T-cell (primary cell): ENCODE measurements at places on chromosomes 4 and X.

DNA sequence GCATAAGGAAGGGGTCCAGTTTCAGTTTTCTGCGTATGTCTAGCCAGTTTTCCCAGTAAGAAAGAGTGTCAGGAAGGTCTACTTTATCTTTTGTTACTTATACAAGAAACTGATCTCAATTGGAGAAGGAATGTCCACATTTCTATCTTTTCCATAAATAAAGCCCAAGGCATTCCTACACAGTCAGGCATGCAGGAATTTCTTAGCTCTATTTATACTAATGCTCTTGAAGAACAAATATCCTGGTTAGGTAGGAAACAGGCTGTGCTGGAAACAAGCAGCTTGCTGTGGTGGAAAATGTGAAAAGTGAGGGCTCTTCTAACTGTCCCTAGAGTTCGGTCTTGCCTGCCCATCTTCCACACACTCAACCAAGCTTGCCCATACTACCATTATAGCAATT lies 37.9 kb upstream of the PITX2 start:
- no peak overlapping the region for H3K4me3 ChIP-seq
- H3K27ac ChIP-seq: no peak overlapping the region
- peaks cover under 1% of the 10 kb centered on the region for H3K27me3 ChIP-seq
- no peaks in the 10 kb centered on the region for H3K4me1 ChIP-seq
- no peak for DNase-seq
- H3K36me3 ChIP-seq: no peaks in the 10 kb centered on the region

DNA sequence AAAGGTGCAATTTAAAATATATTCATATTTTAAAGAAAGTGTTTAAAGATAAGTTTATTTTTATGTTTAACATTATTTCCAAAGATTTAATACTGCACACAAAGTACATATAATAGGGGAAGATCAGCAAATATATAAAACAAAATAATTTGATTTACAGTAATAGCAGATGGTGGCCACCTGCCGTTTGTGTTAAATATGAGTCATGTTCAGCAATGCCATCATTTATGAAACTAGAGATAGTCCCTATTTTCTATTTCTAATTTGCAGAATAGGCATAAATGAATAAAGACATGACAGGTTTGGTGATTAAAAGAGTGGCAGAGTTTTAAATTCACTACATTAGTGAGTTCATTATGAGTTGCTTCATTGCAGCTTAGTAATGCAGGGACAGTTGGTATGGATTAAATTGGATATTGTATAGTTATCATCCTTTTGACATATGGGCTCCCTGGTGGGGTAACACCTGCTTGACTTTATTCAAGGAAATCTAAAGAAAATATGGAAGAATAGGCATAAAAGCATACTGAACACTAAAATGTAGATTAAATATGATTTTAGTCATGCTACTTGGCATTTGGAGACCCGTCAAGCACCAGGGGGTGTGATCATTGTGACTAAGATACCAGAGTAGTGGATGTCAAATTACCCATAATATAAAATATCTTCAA lies 78.8 kb upstream of the BANK1 start:
- H3K27me3 ChIP-seq: peaks cover 2% of the 10 kb centered on the region
- no peak overlapping the region for H3K27ac ChIP-seq
- H3K36me3 ChIP-seq: no peaks in the 10 kb centered on the region
- no peaks in the 10 kb centered on the region for H3K4me1 ChIP-seq
- H3K4me3 ChIP-seq: no peak overlapping the region

DNA sequence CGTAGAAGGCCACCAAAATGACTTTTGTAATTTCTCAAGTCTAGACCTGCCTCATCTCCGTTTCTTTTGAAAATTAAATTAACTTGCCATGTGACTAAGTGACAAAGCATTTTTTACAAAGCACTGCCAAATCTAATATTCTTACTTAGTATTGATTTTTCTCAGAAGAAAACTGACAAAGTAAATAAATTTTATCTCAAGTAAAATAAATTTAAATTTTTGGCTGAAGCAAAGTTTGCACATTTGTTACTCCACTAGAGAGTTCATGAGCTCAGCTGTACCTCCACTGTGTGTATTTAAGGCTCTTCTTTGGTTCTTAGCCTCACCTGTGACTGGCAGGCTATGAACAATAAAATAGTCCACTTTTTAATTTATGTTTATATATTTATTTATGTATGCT lies 441.1 kb upstream of the PCDH10 start:
- DNase-seq: no peak
- no peak overlapping the region for H3K4me3 ChIP-seq
- H3K27ac ChIP-seq: no peak overlapping the region
- H3K27me3 ChIP-seq: no peaks in the 10 kb centered on the region
- H3K4me1 ChIP-seq: no peaks in the 10 kb centered on the region

GRCh38 chrX:129714581-129714980 lies 24.2 kb upstream of the XPNPEP2 start:
- H3K27me3 ChIP-seq: no peaks in the 10 kb centered on the region
- no peaks in the 10 kb centered on the region for H3K36me3 ChIP-seq
- H3K4me1 ChIP-seq: no peaks in the 10 kb centered on the region
- no peak for DNase-seq

- no peak overlapping the region for H3K4me3 ChIP-seq
- no peaks in the 10 kb centered on the region for H3K36me3 ChIP-seq
- DNase-seq: no peak
- H3K4me1 ChIP-seq: no peaks in the 10 kb centered on the region
Measured at GRCh38 chr4:16521156-16521915, 295.1 kb upstream of the TAPT1 start.

DNA sequence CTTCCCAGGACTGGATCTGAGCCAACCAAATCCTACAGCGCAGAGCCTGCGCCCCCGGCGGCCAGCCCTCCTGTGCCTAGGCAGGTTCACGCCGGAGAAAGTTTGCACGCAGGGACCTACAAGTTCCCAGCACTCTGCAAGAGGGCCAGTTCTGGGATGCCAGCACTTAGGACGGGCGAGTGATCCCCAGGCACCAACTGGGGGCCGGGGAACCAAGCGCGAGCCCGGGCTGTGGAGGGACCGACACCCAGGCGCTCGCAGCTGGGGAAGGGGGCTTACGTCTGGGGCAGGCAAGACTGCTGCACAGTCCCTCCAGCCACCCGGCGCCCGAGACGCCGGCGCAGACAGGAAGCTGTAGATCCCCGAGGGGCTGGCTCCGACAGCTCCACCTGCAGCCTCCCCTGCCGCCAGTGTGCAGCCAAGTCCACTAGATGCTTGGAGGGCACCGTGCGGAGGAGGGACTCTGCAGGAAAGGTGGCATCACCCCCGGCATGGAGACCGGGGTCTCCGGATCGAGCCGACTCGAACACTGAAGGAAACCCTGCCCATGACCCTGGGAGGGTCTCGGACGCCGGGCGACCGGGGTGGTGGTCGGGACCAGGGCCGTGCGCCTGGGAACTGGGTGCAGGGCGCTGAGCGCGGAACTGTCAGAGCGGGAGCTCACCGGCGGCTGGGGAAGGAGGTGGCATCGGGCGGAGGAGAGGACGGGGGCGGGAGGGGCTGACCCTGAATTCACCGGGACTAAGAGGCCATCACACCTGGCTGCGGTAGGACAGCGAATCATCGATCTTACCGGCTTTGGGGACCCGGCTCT lies 566 bp downstream of the CORIN start:
- peaks cover 27% of the 10 kb centered on the region for H3K4me1 ChIP-seq
- peaks cover 9% of the 10 kb centered on the region for H3K27me3 ChIP-seq
- no peaks in the 10 kb centered on the region for H3K36me3 ChIP-seq
- peak; percentile 34 for DNase-seq
- H3K4me3 ChIP-seq: peak overlapping the region; percentile 58

DNA sequence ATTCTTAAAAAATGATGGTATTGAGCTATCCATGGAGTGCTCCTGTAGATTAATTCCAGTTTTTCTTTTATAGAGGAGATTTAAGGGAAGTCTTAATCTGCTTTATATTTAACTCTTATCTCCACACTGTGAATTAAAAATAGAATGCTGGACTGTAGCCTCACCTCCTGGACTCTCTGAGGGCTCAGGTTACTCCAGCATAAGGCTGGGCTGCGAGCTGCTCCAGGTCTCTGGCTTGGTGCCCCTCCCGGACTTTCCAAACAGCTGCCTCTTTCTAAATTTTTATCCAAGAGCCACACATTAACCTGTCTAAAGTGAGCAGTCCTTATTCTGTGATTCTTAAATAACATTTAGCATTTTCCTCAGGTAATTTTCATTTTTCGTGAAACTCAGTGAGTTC lies 218.7 kb upstream of the JADE1 start:
- H3K4me3 ChIP-seq: no peak overlapping the region
- DNase-seq: no peak
- no peak overlapping the region for H3K27ac ChIP-seq

- no peak overlapping the region for H3K4me3 ChIP-seq
- H3K4me1 ChIP-seq: no peaks in the 10 kb centered on the region
- no peak for DNase-seq
- no peaks in the 10 kb centered on the region for H3K27me3 ChIP-seq
Measured at GRCh38 chr4:102036619-102037376, 246.3 kb downstream of the BANK1 start.

DNA sequence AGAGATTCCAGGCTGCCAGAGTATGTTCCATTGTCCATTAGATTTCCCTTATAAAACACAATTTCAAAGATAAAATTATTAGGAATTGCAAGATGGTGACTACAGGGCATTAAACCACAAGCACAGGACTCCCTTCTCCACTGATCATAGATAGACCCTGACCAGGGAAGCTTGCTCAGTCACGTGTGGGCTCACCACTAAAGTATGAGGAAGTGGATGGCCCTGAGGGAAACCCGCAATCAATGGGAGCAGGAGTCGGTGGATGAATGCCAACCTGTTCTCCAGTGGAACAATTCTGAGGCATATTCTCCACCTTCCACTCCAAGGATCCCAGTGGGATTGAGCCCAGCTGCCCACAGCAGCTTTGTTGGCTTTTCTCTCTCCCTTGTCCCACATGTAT lies 515.7 kb downstream of the BCOR start:
- no peak overlapping the region for H3K4me3 ChIP-seq
- H3K4me1 ChIP-seq: peaks cover 10% of the 10 kb centered on the region
- no peaks in the 10 kb centered on the region for H3K36me3 ChIP-seq
